Activated naive CD8-positive, alpha-beta T cell treated with anti-CD3 and anti-CD28 coated beads, Interleukin-2, amount 10 ng/mL, durations not matched to agents 7 days and 5 days (primary cell): ENCODE measurements at places on chromosomes 6 and 20. TPM values are rescaled to one million over a fixed set of nuclear protein-coding genes. Genes with fewer than 3 reads are reported as not detected.

DNA sequence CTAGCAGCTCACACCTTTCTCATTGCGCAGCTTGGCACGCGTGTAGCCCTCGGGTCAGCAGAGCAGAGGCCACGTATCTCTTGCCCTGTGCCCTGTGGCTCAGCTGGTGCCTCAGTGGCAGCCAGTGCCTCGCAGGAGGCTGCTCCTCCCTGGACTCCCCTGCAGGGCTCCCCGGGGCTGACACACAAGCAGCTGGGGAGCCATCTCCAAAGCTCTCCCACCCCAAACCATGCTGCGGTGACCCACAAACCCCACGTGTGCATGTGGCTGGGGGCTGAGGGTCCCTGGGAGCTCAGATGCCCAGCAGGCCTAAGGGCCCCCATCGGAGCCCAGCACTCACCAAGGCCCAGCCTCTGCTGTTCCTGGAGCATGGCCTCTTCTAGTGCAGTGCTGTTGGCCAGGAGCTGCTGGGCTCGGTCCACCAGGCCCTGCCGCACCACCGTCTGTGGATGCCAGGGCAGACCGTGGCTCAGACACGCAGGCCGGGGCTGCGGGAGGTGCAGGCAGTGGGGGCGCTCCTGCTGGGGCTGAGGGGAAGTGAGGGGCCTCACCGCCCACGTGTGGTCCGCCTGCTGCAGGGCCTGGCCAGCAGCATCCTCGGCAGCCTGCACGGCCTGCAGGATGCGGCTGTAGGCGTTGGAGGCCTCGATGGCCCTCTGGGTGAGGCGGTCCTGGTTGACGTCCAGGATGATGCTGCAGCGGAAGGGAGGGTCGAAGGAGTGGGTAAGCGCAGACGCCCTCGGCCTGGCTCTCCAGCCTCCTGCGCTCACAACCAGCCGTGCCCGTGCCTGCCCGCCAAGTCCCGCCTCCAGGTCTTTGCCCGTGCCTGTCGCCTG lies 13.8 kb downstream of the ADRM1 start:
- no peaks in the 10 kb centered on the region for H3K4me1 ChIP-seq
- no peaks in the 10 kb centered on the region for H3K27me3 ChIP-seq
- H3K36me3 ChIP-seq = no peaks in the 10 kb centered on the region
- DNase-seq = no peak
- no peak overlapping the region for H3K4me3 ChIP-seq

- H3K4me3 ChIP-seq = no peak overlapping the region
- no peaks in the 10 kb centered on the region for H3K4me1 ChIP-seq
- peaks cover 10% of the 10 kb centered on the region for H3K27me3 ChIP-seq
- H3K27ac ChIP-seq = no peak overlapping the region
Observed at GRCh38 chr20:48387675-48388074, 440.1 kb downstream of the PREX1 start.

GRCh38 chr6:84777888-84778287 lies 13.5 kb upstream of the TBX18 start:
- H3K4me3 ChIP-seq = no peak overlapping the region
- DNase-seq = no peak
- H3K27ac ChIP-seq = no peak overlapping the region
- peaks cover 2% of the 10 kb centered on the region for H3K36me3 ChIP-seq
- H3K27me3 ChIP-seq = peaks cover 39% of the 10 kb centered on the region

PDRG1 gene
- total RNA-seq = 13.1 TPM

DNA sequence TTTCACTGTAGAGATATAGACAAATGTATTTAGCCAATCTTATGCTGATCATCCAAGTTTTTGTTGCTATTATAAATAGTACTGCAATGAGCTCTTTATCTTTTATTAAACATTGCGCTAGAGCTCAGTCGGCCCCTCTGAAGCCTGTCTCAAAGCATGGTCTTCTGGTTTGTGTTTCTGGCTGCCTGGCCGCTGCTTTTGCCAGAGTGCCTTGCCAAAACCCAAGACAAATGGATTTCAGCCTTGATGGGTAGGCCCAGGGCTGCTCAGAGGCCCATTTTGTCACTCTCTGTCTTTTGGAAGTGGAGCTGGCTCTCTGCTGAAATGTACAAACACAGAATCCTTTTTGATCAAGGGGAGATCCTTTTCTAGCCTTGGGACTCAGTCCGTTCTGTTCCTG lies 102.9 kb upstream of the KCNG1 start:
- no peak overlapping the region for H3K4me3 ChIP-seq
- H3K36me3 ChIP-seq = no peaks in the 10 kb centered on the region
- peaks cover 8% of the 10 kb centered on the region for H3K4me1 ChIP-seq
- H3K27me3 ChIP-seq = peaks cover 22% of the 10 kb centered on the region

GRCh38 chr6:165096868-165097267 lies 212.5 kb downstream of the C6orf118 start:
- H3K4me3 ChIP-seq = no peak overlapping the region
- H3K27me3 ChIP-seq = no peaks in the 10 kb centered on the region
- no peak overlapping the region for H3K27ac ChIP-seq
- DNase-seq = no peak

DNA sequence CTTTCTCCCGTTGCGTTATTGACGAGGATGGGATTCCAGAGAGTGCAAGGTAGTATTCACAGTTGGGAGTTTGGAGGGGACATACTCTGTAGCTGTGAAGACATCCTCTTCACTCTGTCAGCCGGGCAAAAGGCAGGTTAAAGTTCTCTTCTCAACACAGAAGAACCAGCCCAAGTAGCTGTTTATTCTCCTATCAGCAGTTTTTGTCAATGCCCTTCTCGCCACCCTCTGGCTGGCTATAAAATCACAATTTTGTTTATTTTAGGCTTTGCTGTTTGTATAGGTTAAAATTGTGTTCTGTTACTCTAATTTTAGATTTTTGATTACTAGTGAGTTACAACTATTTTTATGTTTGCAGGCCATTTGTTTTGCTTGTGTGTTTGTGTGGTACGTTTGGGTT lies 37.9 kb upstream of the MAS1 start:
- H3K4me1 ChIP-seq = no peaks in the 10 kb centered on the region
- no peak overlapping the region for H3K27ac ChIP-seq
- peaks cover 18% of the 10 kb centered on the region for H3K27me3 ChIP-seq
- H3K4me3 ChIP-seq = no peak overlapping the region
- DNase-seq = no peak

GRCh38 chr6:3291346-3291745 lies 32.6 kb downstream of the PSMG4 start:
- DNase-seq = no peak
- no peaks in the 10 kb centered on the region for H3K27me3 ChIP-seq
- H3K27ac ChIP-seq = no peak overlapping the region
- H3K36me3 ChIP-seq = no peaks in the 10 kb centered on the region
- H3K4me3 ChIP-seq = no peak overlapping the region

- DNase-seq = no peak
- H3K36me3 ChIP-seq = no peaks in the 10 kb centered on the region
- H3K27ac ChIP-seq = no peak overlapping the region
- no peak overlapping the region for H3K4me3 ChIP-seq
- peaks cover 5% of the 10 kb centered on the region for H3K27me3 ChIP-seq
Observed at GRCh38 chr6:21323577-21323976, 270.0 kb upstream of the SOX4 start.

DNA sequence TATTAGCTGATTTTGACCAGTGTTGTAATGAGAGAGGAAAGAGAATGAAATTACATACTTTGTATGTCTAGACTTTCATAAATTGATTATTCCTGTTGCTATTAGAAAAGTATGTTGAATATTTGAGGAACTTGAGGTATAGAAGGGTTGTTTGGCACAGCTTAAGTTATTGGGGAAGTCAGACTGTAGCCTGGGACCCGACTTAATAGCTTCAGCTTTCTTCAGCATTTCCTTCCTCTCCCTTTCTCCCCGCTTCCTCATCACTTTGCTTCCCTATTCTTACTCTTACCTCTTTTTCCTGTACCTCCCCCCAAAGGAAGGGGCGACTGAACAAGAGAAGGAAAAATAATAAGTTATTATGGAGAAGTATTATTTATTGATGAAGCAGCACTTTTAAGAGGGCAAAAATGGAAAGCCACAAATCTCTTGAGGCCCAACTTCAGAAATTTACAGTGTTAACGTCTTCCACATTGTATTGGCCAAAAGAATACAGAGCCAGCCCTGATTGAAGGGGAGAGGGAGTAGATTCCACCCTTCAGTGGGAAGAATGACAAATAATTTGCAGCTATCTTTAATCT lies 7.4 kb downstream of the SENP6 start:
- H3K27ac ChIP-seq = no peak overlapping the region
- no peaks in the 10 kb centered on the region for H3K27me3 ChIP-seq
- H3K36me3 ChIP-seq = peaks cover 8% of the 10 kb centered on the region
- H3K4me1 ChIP-seq = peaks cover 57% of the 10 kb centered on the region

GRCh38 chr6:80004173-80005072 lies at the start of gene TTK:
Gene TTK (plus strand): TSS chr6:80004649. CDS start chr6:80005844, 1,195 bp downstream.
- DNase-seq = peak; percentile 96
- H3K4me3 ChIP-seq = peak within 1 kb of the TSS; percentile 99
- H3K4me1 ChIP-seq = peaks cover 29% of the 10 kb centered on the region
- H3K27me3 ChIP-seq = peaks cover 4% of the 10 kb centered on the region
- peak within 1 kb of the TSS; percentile 98 for H3K27ac ChIP-seq

DNA sequence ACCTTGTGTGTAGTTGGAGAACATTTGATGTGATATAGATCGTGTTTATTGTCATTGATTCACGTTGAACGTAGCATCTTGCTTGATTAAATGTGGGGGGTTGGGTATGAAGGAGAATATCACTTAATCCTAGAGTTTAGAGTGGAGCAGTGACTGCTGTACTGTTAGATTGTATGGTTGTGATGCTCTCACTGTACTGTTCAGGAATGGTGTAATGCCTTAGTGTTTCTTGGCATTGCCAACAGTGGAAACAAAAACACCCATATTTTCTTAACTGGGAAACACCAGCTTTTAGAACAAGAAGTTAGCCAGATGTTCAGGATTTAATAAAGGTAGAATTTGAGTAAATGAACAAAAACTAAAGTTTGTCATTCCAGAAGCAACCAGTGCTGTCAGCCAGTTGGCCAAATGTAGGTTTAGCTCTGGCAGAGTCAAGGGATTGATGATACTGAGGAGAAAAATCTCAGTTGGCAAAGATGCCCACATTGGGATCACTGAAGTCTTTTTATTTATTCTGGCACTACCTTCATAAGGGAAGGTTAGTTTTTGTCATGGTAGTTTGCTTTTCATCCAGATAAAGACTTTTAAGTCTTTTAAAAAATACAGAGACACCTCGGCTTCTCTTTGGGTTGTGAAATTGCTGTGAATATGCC lies 129.9 kb downstream of the JARID2 start:
- H3K27ac ChIP-seq = no peak overlapping the region
- H3K27me3 ChIP-seq = no peaks in the 10 kb centered on the region
- H3K4me1 ChIP-seq = peaks cover 23% of the 10 kb centered on the region

CLDN20 gene
- total RNA-seq = not detected

GRCh38 chr20:49054056-49054643 lies 8.0 kb downstream of the CSE1L start:
- peaks cover 28% of the 10 kb centered on the region for H3K36me3 ChIP-seq
- H3K27me3 ChIP-seq = no peaks in the 10 kb centered on the region
- H3K27ac ChIP-seq = peak overlapping the region; percentile 28
- DNase-seq = no peak

DNA sequence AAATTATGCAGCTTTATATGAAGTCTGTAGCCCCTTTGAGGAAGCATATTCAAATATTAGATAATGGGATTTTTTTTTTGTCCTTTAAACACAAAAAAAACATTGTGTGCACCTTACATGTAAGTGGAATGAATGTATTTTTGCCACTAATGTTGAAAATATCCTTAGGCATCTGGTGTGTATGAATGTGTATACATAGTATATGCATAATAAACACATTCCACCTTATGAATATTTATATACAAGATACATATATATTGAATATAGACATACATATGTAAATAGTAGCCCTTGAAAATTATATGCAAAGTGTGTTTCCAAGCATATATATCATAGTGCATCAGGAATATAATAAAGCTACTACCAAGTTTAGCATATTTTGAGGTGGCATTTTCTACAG lies 94.8 kb downstream of the SOBP start:
- H3K27me3 ChIP-seq = peaks cover 25% of the 10 kb centered on the region
- no peaks in the 10 kb centered on the region for H3K4me1 ChIP-seq
- no peaks in the 10 kb centered on the region for H3K36me3 ChIP-seq
- no peak for DNase-seq

GRIK2 gene
- total RNA-seq = 0.14 TPM

DNA sequence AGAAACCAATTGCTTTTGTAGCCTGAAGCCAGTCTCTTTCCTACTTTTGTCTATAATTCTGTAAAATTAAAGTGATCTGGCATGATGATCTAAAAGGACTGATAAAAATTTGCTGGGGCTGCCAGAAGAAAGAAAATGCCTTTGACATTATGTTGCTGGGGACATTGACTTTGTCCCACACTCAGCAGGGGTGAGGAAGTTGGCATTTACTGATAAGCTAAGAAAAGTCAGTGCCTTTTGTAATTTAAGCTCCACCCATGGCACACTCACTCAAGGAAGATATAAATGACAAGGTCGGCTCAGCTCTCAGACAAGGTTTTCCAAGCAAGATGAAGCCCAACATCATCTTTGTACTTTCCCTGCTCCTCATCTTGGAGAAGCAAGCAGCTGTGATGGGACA lies at the start of gene SEMG1:
Gene SEMG1, plus strand, starts transcription at position 309 of the 400 bp plus-strand sequence. Its CDS starts 21 bp downstream, at position 330.
- no peaks in the 10 kb centered on the region for H3K36me3 ChIP-seq
- no peak within 1 kb of the TSS for H3K27ac ChIP-seq
- no peak within 1 kb of the TSS for H3K4me3 ChIP-seq
- no peaks in the 10 kb centered on the region for H3K4me1 ChIP-seq

DNA sequence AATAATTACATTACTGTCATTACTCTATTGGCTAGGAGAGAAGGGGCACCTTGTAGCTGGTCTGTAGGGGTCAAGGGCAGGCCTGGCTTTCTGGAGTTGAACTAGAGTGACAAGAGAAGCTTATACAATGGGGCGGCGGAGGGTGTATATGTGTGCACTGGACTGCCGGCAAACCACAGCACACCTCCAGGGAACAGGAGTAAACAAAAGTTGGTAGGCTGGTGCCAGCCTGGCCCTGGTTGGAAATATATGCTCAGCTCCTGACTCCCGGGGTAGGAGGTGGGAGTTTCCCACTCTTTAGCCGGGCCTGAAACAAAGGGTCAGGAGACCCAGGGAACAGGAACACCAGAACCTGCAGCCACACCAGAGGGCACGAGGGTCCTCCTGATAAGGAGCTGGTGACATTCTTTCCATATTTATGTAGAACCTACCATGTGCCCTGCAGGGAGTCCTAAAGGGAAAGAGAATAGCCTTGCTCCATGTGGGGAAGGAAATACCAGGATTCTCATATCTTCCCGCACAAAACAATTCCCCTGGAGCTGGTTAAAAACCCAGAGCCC lies 5.1 kb downstream of the C6orf132 start:
- no peaks in the 10 kb centered on the region for H3K36me3 ChIP-seq
- DNase-seq = no peak
- peaks cover 6% of the 10 kb centered on the region for H3K4me1 ChIP-seq
- H3K27me3 ChIP-seq = peaks cover 27% of the 10 kb centered on the region

DNA sequence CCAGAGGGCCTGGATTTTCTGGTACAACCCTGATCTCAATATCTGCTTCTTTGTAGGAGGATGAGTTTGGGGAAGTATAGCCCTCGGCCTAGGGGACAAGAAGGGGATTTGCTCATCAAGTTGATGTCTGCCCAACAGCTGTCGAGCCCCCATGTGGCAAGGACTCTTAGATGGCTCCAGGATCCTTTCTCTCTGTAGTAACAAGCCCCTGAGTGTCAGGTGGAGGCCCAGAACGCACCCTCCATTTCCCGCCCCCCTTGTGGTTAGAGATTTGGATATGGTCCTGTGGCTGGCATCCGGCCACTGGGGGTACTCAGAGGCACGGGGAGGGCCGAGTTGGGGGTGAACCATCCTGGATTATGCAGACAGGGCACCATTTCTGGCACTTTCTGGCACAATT lies 50.1 kb downstream of the CTCFL start:
- no peak overlapping the region for H3K27ac ChIP-seq
- H3K36me3 ChIP-seq = no peaks in the 10 kb centered on the region
- no peak for DNase-seq
- H3K4me3 ChIP-seq = no peak overlapping the region

VGLL2 gene
- total RNA-seq = not detected
